DMS79 treated with DMSO at 0.1 percent for 48 hours (cell line): ENCODE measurements at places on chromosomes 1 and 21.

DNA sequence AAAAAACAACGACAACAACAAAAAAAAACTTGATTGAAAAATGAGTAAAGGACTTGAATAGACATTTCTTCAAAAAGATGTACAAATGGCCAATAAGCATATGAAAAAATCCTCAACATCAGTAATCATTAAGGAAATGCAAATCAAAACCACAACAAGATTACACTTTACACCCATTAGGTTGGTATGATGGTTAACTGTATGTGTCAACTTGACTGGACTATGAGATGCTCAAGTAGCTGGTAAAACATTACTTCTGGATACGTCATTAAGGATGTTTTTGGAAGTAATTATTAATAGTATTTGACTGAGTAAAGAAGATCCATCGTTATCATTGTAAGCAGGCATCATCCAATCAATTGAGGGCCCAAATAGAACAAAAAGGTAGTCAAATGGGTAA is 34.9 kb upstream of the LYPLAL1 start:
- no peak for DNase-seq

DNA sequence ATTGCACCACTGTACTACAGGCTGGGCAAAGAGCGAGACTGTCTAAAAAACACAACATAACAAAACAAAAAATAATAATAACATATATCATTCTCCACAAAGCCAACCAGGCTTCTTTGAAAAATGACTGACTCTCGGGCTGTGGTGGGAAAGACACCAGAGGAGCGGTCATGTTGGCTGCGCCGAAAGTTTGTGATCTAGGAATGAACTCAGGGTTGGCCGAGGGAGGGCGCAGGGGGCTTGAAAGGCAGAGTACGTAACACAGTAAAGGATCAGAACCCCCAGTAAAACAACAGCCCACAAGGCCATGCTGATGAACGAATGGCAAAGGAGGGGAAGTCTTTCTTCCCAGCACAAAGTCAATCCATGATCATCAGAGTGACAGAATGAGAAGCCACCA is 4.7 kb downstream of the SLC35E2B start:
- no peak for DNase-seq

DNA sequence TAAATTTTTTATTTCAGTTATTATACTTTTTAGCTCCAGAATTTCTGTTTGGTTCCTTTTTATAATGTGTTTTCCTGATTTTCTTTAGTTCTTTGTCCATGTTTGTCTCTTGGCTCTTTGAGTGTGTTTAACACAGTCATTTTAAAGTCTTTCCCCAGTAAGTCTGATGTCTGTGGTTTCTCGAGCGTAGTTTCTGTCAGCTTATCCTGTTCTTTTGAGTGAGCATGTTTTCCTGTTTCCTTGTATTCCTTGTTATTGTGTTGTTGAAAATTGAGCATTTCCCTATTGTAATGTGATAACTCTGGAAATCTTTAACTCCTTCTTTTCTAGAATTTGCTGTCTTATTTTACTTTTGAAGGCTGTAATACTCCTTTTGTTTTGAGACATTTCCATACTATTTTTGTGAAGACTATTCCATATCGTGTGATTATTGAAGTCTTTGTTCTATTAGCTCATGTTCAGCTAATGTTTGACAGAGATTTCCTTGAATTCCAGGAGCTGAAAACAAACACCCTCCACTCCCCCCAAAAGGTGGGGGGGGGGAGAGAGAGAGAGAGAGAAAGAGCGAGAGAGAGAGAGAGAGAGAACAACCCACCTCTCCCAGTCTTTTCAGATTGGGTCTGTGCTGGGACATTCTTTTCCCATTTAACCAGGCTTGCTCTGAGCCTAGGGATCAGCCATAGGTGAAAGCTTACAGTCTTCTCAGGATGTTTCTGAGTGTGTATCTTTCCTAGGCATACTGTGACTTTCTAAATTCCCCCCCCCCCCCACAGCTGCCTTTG is 38.3 kb downstream of the SDCCAG8 start:
- DNase-seq: no peak

DNA sequence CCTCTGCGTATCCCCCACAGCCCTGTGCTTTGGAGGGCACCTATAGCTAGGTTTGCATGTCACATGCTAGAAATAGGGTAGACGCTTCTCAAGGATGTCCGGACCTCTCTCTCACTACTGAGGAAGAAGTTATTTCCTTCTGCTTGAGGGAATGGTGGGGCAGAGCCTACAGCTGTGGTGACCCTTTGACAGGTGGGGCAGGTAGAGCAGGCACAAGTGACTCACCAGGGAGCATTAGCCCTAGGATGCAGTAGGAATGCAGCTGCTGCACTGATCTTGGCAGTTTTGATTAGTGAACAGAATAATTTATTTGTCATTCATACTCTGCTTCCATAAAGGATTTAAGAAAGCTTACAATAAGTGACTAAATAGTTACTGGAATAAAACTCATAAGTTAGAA is 129.6 kb upstream of the HOOK1 start:
- no peak for DNase-seq

DNA sequence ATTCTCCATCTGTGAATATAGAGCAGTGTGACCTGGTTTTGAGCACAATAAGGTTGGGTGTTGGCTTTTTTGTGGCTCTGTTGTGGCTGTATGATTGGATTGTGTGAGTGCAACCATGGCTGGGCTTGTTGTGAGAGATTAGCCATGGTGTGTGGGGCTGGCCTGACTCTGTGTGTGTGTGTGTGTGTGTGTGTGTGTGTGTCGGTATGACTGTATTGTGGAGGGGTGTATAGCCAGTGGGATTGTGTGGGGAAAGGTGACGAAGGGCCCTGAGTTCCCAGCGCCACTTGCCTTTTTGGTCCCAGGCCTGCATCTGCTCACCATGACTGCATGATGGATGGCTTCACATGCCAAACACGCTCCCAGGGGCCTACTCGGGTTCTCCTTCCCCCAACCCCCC is 5.9 kb upstream of the SLC6A9 start:
- no peak for DNase-seq

DNA sequence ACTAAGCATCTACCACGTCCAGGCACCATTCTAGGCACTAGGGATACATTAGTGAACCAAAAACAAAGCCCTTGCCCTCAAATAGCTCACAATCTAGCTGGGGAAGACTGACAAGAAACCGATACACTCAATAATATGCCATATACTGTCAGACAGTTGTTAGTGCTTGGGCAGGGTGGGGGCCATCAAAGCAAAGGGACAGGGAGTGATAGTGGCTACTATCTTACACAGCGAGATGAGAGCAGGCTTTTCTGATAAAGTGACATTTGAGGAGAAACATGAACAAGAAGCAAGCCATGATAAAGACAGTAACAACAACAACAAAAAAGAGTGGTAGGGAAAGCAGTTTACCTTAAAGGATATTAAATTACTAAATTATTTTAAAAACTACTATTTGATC is 41.1 kb downstream of the ERO1B start:
- no peak for DNase-seq

GRCh38 chr1:101733340-101733739 is 263.4 kb downstream of the OLFM3 start:
- DNase-seq: no peak

- no peak for DNase-seq
These were observed 18.7 kb upstream of the OR6N2 start for GRCh38 chr1:158799689-158800088.

DNA sequence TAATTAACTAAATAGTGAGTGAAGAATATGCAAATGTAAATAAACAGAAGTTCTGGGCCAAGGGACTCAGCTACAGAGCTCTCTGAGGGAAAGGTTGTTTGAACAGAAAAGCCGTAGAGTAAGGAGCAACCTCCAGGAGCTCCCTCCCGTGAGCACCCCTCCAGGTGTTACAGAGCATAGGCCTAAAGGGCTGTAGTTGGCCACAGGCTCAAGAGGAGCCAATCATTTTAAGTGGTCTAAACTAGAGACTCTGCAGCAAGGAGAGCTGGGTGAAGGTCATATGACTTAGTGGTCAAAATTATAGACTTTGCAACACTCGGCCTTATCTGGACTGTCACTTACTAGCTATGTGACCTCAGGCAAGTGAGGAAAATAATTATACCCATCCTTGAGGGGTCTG is 19.1 kb upstream of the RXRG start:
- DNase-seq: no peak

- DNase-seq: no peak
These were observed 53.2 kb upstream of the LRRC8D start for GRCh38 chr1:89767618-89768017.

GRCh38 chr1:156549390-156549789 is 23.0 kb downstream of the IQGAP3 start:
- DNase-seq: no peak

GRCh38 chr1:222459652-222460051 is 88.3 kb downstream of the HHIPL2 start:
- no peak for DNase-seq

GRCh38 chr1:108077991-108078390 is 113.0 kb upstream of the VAV3 start:
- DNase-seq: no peak

GRCh38 chr21:28159396-28159795 is 833.3 kb downstream of the LTN1 start:
- DNase-seq: no peak

DNA sequence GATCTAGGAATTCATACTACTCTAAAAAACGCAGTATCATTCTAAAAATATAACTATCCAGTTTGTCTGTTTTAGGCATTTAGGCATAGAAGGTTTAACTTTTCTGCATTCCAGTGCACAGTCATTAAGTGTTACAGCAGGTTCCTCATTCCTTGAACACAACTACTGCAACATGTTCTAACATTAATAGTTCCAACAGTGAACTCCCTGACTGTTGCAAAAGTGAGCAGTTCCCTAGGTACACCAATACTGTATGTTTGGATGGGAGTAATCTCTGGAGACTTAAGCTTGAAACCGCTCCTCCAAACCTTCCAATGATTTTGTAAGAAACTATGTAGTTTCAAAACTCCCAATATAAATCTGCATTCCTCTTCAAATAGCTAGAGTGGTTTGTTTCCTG is 46.2 kb downstream of the UCHL5 start:
- DNase-seq: no peak

DNA sequence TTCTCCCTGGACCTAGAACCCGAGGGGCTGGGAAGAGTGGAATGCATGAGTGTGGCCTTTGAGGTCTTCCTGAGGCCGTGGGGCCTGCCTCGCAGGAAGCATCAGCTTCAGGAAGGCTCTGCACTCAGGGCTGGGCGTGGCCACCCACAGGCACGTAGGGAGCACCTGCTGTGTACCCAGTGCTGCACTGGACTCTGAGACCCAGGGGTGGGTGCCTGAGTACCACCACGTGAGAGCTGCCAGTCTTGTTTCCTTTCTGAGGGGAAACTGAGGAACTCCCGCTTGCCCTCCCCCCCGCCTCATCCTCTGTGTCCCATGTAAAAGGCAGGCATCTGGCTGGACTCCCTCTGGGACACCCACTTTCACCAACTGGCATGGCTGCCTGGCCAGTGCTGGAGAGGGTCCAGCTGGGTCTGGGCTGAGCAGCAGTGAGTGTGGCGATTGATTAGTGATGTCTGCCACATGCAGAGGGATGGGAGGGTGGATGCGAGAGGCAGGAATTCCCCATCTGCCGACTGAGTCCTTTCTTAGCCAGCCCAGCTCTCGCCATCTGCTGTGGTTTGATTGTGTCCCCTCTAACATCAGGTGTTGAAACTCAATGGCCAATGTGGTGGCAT is 30.2 kb upstream of the TTC34 start:
- no peak for DNase-seq

- peak; percentile 97 for DNase-seq
These were observed at the start of gene CROCC for GRCh38 chr1:16921391-16922185. TSS of gene CROCC (plus strand) at chr1:16921931. CDS start at chr1:16922019, 88 bp downstream.

GRCh38 chr1:53715478-53715877 is 23.5 kb downstream of the GLIS1 start:
- no peak for DNase-seq

DNA sequence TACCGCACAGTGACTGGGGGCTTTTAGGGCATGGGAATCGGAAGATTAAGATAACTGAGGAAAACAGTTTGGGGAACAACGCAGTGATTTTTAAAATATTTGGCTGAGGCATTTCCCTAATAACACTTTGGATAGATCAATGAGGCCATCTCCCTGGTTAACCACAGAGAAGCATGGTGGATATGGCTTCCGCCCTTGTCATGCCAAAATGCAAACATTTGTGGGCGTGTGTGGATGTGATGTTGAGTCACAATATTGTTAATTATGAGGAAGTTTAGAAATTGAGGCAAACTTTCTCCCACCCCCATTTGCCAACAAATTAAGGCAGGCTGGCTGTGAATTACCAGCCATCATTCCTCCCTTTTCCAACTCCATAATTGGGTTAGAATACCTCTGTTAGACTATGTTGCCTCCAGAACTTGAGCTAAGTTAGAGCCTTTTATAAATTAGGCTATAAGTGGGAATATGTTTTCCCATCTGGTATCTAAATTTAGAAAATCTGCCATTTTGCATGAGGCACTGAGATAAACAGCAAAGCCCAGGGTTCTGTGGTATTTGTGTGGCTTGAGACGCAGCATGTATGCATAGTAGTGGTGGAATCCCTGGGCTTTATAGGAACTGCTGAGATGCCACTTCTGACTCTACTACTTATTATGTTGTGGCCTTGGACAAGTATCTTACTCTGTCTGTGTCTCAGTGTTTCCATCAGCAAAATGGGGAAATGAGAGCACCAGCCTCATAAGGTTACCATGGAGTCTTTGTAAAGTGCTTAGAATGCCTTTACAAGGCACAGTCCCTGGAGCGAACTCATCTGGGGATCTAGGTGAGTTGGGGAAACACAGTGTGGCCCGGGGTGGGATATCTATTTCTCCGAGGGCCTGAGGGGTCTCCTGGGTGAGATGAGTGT is 154.6 kb downstream of the C1orf94 start:
- no peak for DNase-seq

- no peak for DNase-seq
These were observed 66.1 kb downstream of the ZNF644 start for GRCh38 chr1:90955769-90956168.

DNA sequence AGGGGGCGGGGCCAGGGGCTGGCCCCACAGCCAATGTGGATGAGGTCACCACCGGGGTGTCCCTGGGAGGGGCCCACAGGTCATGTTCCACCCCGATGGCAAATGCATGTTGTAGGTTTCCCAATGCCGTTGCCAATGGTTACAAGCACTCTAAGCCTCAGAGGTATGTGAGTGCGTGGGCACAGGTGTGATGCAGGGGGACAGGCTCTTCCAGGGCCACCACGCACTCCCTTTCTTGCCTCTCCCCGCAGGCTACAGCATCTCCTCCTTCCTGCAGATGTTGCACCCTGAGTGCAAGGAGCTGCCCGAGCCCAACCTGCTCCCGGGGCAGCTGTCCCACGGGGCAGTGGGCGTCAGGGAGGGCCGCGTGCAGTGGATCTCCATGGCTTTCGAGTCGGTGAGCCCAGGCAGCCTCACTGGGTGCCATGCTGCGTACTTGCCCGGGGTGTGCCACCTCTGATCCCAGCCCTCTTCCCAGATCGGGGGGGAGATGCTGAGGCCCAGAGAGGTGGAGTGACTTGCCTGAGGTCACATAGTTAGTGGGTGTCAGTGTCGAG is 52.4 kb downstream of the DISP3 start:
- peak; percentile 8 for DNase-seq

DNA sequence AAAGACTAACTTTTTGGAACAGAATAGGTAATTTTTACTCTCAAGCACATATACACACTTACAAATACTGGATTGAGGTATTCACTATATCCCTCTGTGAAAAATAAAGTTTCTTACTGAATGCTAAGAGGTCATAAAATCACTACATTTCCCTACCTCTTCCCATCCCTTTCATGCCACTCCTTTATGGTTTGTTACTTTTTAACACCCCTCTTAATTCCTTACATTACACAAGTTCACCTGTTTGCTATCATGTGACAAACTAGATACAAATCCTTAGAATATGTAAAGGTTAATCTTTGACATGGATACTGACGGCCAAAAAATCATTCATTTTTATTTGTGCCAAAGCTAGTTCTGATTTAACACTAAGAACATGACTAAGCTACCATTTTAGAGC is 6.8 kb upstream of the DCAF6 start:
- no peak for DNase-seq

- no peak for DNase-seq
These were observed 130.2 kb downstream of the CAPN8 start for GRCh38 chr1:223535319-223535718.
